ENCODE measurements at places on chromosomes 6 and 20.
A peak's percentile ranks its signal among the peaks of the same experiment; 100 is the strongest.

DNA sequence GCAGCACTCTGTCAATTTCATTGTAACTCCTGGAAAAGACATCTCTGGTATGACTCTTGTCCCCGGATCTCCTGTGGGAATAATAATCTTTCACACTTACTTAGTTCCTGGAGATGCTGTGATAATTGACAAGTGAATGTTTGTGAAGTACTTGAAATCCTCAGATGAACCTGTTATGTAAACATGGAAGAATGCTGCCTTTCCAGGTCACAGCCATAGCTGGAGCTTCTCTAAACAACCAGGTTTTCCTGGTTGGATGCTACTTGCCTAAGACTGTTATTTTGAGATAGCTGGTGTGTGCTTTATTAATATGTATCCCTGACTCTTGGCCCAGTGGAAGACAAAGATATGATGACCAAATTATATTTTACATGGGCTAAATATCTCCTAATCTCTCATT is 228.6 kb downstream of the KCNQ5 start:
- DNase-seq, result no peak

DNA sequence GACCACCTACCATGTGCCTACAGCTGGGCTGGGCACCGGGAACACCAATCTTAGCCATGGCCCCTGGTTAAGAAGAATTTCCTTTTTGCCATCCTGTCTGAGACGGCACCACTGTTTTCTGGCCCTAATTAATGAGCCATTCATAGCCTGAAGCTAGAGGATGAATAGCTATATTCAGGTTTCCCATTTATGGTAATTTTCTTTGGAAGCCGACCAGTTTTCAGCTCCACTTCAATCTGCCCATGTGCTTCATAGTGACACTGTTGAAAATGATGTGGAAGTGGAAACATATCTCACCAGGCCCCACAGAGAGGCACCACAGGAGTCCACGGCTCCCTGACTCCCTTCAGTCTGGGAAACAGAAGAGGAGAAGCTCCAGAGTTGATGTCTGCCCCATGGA is 22.6 kb upstream of the ULBP3 start:
- DNase-seq, result no peak

GRCh38 chr20:64063389-64064144 is 569 bp downstream of the TCEA2 start:
- no peak for DNase-seq

DNA sequence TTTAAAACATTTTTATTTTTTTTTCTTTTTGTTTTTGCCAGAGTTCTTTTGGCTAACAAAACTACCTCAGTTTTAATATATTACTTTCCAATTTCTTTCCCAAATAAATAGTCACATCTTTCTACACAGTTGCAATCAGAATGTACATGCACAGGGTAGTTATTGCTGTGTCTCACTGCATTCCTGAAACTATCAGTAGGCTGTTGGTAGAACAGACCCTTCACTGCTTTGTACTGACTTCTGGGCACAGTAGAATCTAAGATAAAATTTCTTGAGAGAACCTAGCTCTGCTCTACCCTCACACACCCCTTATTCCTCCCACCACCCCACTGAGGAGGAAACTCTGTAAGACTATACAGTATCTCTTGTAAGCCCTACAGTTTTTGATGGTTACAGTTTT is 19.9 kb downstream of the TPX2 start:
- DNase-seq, result no peak

DNA sequence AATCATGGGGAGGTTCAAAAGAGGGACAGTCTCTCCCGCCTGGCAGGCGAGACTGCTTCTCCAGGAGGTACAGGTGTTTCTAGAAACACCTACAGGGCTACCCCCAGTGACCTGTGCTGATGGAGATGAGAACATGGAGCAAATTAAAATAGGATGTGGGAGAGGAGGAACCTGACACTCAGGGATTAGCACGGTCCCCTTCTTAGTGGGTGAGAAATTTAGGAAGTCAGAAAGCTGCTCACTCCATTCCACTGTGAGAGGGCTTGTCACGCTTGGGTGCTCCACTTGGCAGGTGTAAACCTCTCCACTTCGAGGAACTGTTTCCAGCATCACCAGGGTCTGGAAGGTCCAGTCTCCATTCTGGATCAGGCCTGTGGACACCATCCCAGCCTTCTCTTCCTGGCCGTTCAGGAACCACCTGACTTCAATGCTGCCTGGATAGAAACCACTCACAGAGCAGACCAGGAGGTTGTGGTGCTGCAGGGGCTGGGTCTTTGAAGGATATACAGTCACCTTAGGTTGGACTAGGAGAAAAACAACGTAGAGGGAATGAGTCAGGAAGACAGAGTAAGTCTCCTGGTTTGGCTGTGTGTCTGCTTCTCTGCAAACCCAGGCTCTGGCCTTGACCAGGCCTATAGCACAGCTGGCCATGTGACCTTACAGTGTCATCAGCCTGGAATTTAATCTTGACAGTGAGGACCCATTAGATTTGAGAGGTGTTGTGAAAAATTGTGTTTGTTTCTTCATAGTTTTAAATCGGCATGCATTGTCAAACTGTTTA is 8.1 kb downstream of the HLA-DRB1 start:
- DNase-seq, result no peak

DNA sequence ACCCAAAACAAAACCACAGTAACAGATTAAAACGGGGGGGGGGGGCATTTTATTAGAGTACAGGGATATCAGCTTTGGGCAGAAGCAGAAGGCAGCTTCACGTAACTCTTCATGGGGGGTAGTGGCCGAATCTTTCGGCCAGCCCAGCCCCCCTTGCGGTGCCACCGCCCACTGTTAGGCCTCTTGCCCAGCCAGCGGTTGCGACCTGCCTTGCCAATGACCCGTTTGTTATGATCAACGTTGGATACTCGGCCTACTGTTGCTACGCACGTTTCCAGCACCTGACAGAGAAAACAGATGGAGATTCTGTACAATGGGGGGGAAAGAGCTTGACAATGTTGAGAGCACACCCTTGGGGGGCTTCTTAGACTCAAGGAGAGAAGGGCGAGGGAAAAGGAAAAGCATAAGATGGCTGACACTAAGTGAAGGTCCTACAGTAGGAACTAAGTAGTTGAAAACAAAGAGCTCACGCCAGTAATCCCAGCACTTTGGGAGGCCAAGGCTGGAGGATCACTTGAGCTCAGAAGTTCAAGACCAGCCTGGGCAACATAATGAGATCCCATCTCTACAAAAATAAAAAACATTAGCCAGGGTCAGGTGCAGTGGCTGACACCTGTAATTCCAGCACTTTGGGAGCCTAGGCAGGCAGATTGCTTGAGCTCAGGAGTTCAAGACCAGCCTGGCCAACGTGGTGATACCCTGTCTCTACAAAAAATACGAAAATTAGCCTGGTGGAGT is 724 bp upstream of the CUL7 start:
- no peak for DNase-seq

DNA sequence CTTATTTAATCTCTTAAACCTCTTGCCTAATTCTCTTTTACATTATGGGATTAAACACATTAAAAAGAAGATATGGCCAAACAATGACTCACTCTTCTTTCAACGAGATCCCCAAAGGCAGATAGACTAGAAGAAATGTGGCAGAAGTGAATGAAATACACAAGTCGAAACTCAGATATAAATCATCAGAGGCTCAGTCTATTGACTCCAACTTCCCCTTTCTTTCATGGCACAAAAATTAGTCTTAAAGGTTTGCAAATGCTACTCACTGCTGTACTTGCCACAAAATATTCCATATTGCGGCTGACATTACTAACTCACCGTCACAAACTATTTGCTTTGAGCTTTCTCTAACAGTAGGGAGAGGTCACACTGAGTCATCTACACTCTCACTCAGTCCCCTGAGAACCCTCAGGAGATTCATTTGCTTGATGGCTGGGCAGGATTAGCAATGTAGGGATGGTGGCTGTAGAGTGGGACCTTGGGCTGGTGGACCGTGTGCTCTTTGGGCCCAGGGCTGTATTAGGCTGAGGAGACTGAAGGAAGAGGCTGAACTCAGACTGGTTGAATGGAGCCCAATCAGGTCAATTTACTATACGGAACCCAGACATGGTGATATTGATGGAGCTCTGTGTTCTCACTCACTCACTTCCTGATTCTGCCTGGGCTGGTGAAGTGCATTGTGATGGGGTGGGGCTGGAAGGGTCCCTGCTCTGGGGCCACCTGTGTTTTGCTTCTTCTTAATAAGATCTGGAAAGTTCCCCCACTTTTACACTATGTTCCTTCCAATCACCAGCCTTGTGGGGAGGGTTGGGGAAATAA is 42.8 kb upstream of the UBR2 start:
- no peak for DNase-seq

DNA sequence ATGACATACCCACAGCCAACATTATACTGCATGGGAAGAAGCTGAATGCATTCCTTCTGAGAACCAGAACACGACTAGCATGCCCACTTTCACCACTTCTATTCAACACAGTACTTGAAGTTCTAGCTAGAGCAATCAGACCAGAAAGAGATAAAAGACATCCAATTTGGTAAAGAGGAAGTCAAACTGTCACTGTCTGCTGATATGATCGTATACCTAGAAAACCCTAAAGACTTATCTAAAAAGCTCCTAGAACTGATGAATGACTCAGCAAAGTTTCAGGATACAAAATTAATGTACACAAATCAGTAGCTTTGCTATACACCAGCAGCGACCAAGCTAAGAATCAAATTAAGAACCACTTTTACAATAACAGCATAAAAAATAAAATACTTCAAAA is 60.5 kb downstream of the EYS start:
- DNase-seq, result no peak

GRCh38 chr6:152300517-152300916 is 336.6 kb downstream of the SYNE1 start:
- no peak for DNase-seq

- DNase-seq, result no peak
Observed at GRCh38 chr6:25446830-25447569, 167.8 kb downstream of the CARMIL1 start.

GRCh38 chr6:147131532-147132128 is 72.6 kb upstream of the STXBP5 start:
- no peak for DNase-seq

GRCh38 chr6:167501831-167502385 is 177.0 kb downstream of the TTLL2 start:
- no peak for DNase-seq

DNA sequence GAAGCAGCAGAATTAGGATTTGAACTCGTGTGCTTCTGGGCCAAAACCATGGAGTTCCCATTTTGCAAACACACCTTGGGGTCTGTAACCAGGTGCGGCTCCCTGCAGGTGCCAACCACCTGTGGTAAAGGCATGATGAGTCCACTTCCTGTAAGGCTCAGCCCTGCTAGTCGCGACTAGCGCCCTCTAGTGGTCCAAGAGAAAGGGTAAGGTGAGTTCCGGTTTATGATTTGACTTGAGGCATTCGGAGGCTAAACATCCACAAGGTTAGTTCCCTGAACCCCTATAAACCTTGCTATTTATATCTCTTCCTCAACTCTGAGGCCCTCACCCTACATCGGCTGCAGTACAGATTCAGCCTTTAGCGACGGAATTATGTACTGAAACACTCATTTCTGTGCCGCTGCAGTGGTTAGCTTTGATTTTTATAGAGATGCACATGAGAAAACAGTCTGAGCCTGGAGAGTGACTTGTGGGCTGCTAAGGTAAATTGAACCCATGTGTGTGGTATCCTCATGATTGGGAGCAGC is 173.4 kb downstream of the PLCB1 start:
- peak; percentile 40 for DNase-seq

DNA sequence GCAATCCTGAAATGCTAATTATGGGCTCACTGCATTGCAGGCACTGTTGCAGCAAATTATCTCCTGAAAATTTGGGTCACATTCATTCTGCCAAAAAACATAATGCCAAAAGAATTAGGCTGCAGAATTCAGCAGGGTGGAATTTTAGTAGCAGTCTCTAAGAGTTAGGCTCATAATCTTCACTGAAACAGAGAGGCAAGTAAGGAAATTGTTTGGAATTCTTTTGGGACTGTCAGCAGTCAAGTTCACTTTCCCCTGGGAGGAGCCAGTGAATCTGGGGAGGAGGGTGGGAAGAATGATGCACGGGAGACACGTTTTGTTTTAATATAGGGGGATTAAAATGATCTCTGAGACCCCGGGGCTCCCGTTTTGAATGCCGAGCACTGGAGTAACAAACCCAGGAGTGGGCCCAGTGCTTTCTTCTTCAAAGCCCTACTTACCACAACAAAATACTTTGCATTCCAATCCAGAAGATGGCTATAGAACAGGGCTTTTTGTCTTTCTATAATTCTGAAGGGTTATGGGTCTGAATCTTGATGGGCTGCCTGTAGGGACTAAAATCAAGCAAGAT is 44.7 kb downstream of the SOBP start:
- no peak for DNase-seq

DNA sequence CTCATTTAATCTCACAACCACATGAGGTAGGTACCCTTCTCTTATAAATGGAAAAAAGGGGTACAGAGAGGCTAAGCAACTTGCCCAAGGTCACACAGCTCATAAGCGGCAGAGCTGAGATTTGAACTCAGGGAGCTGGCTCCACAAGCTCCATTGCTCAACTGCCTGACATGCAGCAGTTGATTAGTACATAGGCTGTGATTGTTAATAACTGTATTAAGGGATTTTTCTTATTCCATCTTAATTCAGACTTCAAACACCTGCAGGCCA is 6.6 kb downstream of the CCN5 start:
- DNase-seq, result no peak

DNA sequence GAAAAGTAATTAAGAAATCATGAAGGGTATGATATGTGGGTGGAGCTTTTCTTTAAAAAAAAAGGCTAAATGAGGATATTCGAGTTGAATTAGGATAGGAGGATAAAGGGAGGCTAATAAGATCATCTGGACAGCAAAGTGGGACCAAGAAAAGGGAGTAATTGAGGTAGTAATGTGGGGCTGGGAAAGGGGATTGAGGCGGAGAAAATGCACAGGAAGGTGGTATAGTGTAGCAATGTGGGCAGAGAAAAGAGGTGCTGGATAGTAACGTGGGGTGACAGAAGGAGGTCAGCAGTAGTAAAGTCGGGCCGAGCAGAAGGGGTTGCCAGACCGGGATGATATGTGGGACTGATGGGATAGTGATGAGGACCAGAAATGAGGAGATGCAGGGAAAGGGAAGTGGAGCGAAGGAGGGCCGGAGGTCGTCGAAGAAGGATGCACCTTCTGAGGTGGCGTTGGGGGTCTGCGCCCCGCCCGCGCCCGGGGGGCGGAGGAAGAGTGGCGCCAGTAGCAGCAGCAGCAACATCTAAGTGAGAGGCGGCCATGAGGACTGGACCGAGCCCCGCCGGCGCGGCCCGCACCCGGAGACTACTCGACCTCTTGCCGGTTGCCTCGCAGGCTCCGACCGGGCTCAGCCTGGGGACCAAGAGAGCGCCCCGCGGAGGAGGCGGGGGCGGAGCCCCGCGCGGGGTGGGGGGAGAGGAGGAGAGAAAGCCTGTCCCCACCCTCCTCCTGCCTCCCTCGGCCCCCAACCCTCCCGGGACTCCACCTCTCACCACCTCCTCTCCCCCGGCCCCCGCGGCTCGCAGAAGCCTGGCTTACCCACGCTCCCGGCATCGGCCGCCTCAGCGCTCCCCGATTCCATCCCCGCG is 887 bp downstream of the GABBR1 start:
- DNase-seq, result peak; percentile 65

Measured in stimulated activated CD8-positive, alpha-beta memory T cell treated with anti-CD3 and anti-CD28 coated beads, Interleukin-7, amount 100 ng/mL, for 4 hours (primary cell).